ENCODE measurements at places on chromosomes 1 and 21.

GRCh38 chr21:16194788-16195537 lies 465.2 kb downstream of the USP25 start:
- DNase-seq = no peak

DNA sequence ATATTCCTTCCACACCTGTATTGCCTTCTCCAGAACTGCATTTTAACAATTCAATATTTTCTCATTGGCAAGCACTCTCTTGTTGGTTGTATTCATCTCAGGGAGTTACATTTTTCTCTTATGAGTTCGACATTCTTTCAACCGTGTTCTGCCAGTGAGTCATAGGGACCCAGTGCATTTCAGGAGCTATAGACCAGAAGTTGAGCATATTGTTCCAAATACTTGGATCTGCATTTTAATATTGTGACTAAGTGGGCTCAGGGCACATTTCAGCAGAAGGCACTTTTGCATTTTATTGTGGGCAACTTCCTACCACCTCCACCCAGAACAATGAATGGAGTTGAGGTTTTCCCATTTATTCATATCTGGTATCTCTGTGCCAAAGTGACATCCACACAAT lies 132.8 kb downstream of the TNFSF18 start:
- DNase-seq = peak; percentile 96

DNA sequence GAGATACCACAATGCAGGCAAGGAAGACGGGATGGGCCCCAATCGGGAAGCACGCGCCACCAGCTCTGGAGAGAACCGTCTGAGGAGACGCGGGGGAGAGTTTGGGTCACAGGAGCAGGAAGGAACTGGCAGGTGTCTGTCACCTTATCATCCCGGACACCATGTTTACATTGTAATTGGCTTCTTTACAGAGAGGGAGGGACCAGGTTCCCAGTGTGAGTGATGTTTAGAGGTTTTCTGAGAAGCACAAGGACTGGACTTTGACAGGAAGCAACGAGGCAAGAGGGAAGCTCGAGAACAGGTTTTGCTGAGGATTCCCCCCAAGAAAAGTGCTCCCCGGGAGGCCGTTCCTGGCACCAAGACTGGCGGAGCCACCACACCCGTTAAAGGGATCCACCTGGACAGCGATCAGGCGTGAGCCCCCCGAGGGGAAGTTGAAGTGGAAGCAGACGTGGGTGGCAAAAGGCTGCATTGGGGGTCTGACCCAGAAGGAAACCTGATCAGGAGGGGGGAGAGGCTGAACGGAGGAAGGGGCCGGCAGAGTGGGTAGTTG lies 957 bp downstream of the EPS15 start:
- no peak for DNase-seq

- no peak for DNase-seq
Measured at GRCh38 chr1:2566101-2567045, 10.2 kb downstream of the TNFRSF14 start.

GRCh38 chr1:111364690-111365089 lies 62.8 kb downstream of the OVGP1 start:
- DNase-seq = no peak

- no peak for DNase-seq
Measured at GRCh38 chr1:31043631-31044030, 21.9 kb downstream of the PUM1 start.

DNA sequence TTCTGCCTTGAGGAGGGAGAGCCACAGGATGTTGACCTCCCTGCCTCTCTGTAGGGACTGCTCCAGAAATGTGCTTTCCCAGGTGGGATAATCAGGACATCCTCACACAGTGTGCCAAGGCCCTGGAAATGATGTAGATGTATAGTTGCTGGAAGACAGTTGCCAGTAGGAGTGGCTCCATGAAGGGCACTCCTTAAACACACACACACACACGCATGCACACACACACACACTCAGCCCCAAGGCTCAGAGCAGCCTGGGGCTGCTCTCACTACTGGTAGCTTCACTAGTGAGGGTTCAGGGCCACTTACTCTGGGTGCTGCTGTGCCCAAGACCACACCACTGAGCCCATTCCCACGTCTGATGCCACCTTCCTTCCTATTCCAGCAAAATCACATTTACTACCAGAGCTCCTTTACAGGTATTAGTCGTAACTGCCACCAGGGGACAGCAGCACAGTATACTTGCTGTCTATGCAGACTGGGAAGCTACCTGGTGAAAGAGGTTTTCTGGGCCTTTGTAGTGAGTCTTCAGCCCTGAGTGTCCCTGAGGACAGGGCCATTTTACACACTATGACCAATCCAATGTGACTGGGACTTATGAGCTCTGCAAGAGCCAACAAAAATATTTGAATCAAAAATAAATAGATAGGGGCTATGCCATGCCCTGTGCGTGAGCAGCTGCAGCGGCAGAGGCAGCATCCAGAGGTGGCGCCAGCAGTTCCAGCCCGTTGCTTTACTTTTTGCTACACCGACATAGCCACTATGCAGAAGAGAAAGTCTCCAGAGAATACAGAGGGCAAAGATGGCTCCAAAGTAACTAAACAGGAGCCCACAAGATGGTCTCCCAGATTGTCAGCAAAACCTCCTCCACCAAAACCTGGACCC lies 15.0 kb downstream of the CRNN start:
- no peak for DNase-seq

DNA sequence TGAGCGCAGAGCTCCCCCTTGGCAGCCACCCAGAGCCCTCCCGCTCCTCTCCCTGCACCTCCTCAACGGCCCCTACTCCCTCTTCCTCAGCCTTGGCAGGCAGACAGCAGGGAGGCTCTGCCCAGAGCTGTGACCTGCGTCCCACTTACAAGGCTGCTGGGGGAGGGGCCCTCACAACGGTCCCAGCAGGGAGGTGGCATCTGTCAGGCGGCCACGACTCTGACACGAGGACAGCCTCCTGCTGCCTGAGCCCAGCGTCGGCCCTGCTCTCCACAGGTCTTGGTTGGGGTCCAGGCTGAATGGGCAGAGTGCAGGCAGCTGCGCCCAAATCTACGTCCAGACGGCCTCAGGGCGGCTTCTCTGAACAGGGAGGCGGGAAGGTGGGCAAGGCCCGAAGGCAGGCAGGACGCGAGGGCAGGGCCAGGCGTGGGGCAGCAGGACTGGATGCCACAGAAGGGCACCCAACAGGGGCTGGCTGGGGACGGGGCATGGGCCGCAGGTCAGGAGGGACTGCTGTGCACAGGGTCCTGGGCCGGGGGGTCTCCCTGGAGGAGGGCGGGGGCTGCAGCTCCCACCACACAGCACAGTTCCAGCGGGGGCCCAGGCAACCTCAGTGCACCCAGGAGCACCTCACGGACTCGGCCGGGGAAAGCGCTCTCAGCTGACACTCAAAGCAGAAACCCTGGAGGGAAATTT lies 7.5 kb downstream of the SLC19A1 start:
- no peak for DNase-seq

- no peak for DNase-seq
Measured at GRCh38 chr21:33820230-33820770, 95.3 kb downstream of the ATP5PO start.

DNA sequence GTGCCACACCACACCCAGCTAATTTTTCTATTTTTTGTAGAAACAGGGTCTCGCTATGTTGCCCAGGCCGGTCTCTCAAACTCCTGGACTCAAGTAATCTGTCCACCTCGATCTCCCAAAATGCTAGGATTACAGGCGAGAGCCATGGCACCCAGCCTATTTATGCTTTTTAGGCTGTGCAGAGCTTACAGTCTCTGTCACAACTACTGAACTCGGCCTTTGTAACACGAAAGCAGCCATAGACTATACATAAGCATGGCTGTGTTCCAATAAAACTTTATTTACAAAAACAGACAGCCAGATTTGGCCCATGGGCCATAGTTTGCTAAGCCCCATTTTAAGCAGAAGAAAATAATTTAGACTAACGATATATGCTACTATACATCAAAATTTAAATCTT lies 54.4 kb downstream of the NID1 start:
- no peak for DNase-seq

- DNase-seq = peak; percentile 61
Measured at GRCh38 chr21:14533499-14534428, 12.4 kb downstream of the SAMSN1 start.

DNA sequence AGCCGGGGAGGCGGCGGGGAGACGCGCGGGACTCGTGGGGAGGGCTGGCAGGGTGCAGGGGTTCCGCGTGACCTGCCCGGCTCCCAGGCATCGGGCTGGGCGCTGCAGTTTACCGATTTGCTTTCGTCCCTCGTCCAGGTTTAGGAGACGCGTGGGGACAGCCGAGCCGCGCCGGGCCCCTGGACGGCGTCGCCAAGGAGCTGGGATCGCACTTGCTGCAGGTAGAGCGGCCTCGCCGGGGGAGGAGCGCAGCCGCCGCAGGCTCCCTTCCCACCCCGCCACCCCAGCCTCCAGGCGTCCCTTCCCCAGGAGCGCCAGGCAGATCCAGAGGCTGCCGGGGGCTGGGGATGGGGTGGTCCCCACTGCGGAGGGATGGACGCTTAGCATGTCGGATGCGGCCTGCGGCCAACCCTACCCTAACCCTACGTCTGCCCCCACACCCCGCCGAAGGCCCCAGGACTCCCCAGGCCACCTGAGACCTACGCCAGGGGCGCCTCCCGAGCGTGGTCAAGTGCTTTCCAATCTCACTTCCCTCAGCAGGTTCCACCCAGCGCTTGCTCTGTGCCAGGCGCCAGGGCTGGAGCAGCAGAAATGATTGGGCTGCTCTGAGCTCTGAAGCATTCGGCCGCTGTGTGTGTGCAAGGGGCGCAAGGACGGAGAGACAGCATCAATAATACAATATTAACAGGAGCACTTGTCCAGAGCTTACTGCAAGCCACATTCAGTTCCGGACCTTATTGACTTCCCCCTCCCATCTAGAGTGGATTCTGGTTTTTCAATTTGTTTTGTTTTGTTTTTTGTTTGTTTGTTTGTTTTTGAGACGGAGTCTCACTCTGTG lies 10.3 kb downstream of the SIM2 start:
- DNase-seq = no peak

DNA sequence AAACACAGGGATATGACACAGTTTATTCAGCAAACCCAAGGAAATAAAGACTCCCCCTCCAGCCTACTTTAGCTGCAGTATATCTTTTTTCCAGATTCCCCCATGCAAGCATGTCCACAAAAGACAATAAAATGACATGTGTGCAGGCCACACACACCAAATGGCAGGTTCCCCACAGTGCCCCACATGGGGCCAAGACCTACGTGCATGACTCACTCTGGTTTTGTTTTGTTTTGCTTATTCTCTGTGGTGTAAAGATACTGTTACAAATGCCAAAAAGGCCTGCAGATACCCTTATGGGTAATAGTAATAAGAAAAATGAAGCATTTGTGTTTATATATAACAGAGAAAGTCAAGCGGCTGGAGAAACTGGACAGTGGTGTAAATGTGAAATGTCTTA lies 71.6 kb downstream of the RD3 start:
- DNase-seq = no peak

DNA sequence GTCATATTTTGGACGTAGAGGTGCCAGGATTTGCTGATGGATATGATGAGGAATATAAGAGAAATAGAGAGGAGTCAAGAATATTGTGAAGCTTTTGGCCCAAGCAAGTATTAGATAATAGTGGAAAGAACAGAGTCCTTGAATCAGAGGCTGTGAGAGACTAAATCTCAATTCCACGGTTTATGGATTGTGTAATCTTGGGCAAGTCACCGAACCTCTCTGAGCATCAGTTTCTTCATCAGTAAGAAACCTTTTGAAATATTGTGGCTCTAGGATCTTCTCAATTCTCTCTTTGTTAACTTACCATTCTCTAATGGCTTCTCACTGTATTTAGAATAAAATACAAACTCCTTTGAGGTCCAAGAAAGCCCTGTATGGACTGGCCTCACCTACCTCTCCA lies 77.6 kb downstream of the RPS6KA1 start:
- DNase-seq = no peak

GRCh38 chr1:219826290-219826689 lies 102.1 kb downstream of the SLC30A10 start:
- DNase-seq = no peak

- DNase-seq = no peak
Measured at GRCh38 chr1:86100401-86100800, 56.2 kb downstream of the COL24A1 start.

DNA sequence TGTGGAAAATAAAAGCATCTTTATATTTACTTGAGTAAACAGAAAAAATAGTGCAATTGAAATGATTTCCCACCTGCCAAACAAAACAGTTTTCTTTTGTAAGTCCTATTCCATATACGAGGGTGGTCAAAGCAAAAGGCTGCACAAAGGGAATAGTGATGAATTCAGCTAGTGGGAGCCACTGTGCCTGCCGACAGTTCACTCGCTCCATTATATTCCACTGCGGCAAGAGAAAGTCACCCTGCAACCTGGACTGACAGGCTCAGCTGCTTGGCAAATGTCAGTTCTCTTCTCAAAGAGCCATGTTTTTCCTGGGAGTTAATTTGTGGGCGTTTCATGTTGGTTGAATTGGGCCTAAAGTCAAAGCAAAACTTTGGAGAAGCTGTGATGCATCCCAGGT lies 145.4 kb downstream of the LMO4 start:
- no peak for DNase-seq

GRCh38 chr1:161727256-161727924 lies 6.0 kb downstream of the FCRLB start:
- DNase-seq = peak; percentile 71

DNA sequence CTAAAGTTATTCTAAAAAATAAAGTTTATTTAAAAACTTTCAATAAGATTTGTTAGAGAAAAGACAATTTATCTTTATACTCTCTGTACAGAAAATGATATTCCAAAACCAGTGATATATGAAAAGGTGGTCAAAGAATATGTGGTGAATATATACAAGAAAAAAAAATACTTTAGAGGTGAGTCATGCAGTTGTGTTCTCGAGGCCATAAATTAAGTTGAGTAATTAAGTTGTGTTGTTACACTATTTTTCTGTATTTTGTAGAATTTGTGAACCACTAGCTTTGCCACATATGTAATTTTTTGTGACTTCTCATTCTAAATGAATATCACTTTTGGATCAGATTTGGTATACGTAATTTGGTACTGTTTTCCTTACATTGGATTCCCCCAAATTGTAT lies 23.6 kb upstream of the DUSP10 start:
- DNase-seq = no peak

DNA sequence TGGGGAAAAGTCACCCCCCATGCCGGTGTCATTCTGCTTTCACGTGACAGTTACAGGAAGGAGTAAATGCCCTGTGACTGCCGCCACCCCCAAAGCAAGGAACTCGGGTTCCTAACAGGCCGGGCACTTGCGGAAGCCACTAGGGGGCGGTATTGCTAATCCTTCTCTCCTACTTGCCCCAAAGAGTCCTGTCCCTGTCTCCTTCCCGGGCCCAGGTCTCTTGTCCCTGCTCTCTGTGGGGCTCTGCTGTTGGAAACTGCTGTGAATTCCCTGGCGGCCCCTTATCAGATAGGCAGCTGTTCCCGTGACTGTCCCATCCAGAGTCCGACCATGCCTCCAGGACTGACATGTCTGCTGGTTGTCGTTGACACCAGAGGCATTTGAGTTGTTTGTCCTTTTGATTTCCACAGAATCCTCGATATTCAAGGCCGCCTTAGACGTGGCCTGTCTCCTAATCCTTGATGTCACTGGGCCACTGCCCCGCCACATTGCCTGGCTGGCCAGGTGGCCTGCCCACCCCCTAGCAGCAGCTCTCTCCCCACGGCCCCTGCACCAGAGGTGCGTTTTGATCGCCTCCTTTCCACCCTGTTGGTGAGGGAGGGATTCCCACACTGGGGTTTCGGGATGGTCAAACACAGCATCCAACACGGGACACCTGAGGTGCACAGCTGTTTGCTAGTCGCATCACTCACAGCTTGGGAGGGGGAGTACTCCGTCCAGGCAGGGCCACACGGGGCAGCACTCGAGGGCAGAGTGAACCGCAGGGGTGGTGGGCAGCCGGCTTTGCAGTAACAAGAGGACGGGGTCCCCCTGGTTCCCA lies 37.3 kb downstream of the CHAF1B start:
- peak; percentile 26 for DNase-seq
